ENCODE measurements at places on chromosomes 13 and 19. TPM values are rescaled to one million over a fixed set of nuclear protein-coding genes. Genes with fewer than 3 reads are reported as not detected.

The SULT2B1 gene
- total RNA-seq = not detected

The ZNF20 gene
- total RNA-seq = 2.7 TPM

The OXGR1 gene
- total RNA-seq = not detected

The MEIS3 gene
- not detected for total RNA-seq

The BICRA gene
- 10.9 TPM for total RNA-seq

The OR7D2 gene
- total RNA-seq = not detected

The CD33 gene
- 0.13 TPM for total RNA-seq

The ATXN8OS gene
- not detected for total RNA-seq

The NAPSA gene
- total RNA-seq = 40.8 TPM

The SGCG gene
- not detected for total RNA-seq

The HCST gene
- 66.2 TPM for total RNA-seq

The TPTE2 gene
- total RNA-seq = not detected

The COL4A1 gene
- total RNA-seq = not detected

The KISS1R gene
- total RNA-seq = 6.7 TPM

The AMER2 gene
- not detected for total RNA-seq

The TGDS gene
- 23.7 TPM for total RNA-seq

The FREM2 gene
- total RNA-seq = not detected

The NCAN gene
- not detected for total RNA-seq

The LILRB3 gene
- not detected for total RNA-seq

The RFX1 gene
- total RNA-seq = 12.5 TPM

The OR4F17 gene
- not detected for total RNA-seq

The GGN gene
- total RNA-seq = 0.11 TPM

The RASIP1 gene
- total RNA-seq = 0.63 TPM

The CEACAM4 gene
- not detected for total RNA-seq

The CBY2 gene
- not detected for total RNA-seq

The C19orf85 gene
- not detected for total RNA-seq

The NLRP5 gene
- not detected for total RNA-seq

The KIR2DL4 gene
- total RNA-seq = 0.21 TPM

The ELSPBP1 gene
- not detected for total RNA-seq

The IFNL2 gene
- total RNA-seq = not detected

The PNMA8A gene
- total RNA-seq = 1.2 TPM

The FBXO27 gene
- total RNA-seq = 0.82 TPM

The PSG1 gene
- not detected for total RNA-seq

The SIAH3 gene
- 0.10 TPM for total RNA-seq

The SERP2 gene
- 0.65 TPM for total RNA-seq

The KIR3DL2 gene
- total RNA-seq = 0.40 TPM

The PROZ gene
- total RNA-seq = not detected

The ZNF600 gene
- total RNA-seq = 17.8 TPM

The SIGLEC5 gene
- not detected for total RNA-seq
